ENCODE measurements at places on chromosomes 4 and X.

DNA sequence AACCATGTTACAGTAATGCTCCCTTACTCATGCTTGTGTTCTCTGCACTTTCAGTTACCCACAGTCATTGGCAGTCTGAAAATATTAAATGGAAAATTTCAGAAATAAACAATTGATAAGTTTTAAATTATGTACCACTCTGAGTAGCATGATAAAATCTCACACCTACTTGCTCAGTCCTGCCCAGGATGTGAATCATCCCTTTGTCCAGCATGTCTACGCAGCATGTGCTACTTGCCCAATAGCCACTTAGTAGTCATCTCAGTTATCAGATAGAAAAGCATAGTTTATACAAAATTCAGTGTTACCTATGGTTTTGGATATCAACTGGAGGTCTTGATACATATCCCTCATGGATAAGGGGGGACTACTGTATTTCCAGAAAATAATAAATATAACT is 577.1 kb downstream of the GALNTL6 start:
- peak; percentile 41 for DNase-seq

DNA sequence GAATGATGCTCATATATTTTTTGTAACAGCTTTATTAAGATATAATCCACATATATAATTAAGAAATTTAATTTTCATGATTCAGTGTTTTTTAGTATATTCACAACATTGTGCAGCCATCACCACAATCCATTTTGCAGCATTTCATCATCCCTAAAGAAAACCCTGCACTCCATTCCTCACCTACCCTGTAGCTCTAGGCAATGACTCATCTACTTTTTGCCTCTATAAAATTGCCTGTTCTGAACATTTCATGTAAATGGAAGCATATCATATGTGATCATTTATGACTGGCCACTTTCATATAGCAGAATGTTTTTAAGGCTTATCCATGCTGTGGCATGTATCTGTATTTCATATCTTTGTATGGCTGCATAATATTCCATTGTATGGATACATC is 339.9 kb downstream of the MAPK10 start:
- no peak for DNase-seq

GRCh38 chrX:133590703-133591505 is 175.6 kb upstream of the GPC4 start:
- peak; percentile 2 for DNase-seq

- DNase-seq = no peak
Observed at GRCh38 chrX:127389900-127390299, 570.4 kb downstream of the PRR32 start.

DNA sequence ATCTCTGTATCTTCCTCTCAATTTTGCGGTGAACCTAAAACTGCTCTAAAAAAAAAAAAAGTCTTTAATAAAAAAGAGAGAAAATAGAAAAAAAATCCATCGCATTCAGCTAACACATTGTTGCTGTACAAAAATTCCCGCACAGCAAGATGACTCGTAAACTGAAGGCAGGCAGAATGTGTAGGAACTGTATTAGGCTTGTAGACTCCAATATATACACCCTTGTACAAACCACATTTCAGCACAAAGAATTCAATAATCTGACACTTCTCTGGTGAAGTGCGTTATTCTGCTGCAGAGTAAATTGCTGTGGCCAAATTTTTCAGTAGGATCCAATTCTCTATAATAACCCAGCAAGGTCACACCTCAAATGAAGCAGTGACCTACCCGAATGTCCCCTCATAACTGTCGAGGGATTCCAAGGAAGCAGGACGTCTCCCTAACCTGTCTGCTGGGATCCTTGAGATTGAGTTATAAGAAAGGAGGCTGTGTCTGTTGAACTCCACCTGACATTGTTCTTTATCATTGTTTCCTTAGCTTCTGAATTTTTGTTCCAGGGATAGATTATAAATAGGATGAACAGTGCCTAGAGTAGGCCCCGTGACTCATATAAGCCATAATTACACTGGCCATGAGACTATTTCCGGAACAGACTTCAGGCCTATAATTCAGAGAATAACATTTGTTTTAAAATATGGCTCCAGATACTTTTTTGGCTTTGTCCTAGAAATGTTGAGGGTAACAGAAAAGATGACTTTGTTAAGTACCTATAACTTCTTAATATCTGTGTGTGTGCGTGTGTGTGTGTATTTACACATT is 348.3 kb downstream of the PCDH7 start:
- DNase-seq = no peak

- DNase-seq = peak; percentile 79
Observed at GRCh38 chr4:34720571-34720970, 1523.7 kb downstream of the ARAP2 start.

DNA sequence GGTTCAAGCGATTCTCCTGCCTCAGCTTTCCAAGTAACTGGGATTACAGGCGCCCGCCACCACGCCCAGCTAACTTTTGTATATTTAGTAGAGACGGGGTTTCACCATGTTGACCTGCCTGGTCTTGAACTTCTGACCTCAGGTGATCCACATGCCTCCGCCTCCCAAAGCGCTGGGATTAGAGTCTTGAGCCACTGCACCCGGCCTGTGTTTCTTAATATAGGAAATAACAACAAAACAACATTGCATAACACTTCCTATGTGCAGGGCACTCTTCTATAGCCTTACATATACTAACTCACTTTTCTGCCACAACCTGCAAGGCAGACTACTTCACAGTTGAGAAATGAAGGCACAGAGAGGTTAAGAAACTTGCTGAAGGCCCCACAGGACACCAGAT is 12.8 kb upstream of the TMEM131L start:
- no peak for DNase-seq

DNA sequence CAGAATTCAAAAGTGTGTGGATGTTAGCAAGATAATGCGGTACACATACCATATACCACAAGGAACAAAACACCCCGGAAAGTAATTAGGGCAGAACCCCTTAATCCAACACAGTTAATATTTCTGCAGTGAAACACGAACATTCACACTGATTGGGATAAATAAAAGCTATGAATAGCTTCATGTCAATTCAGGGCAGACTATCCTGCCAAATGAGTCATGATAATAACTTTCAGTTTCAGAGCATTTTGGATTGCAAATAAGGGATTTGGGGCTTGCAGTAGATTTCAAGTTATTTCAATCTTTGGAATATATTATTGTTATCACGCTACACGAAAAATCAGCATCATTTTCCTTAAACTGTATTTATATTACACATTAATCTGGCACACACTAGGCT is 24.3 kb downstream of the IRF2 start:
- DNase-seq = no peak

DNA sequence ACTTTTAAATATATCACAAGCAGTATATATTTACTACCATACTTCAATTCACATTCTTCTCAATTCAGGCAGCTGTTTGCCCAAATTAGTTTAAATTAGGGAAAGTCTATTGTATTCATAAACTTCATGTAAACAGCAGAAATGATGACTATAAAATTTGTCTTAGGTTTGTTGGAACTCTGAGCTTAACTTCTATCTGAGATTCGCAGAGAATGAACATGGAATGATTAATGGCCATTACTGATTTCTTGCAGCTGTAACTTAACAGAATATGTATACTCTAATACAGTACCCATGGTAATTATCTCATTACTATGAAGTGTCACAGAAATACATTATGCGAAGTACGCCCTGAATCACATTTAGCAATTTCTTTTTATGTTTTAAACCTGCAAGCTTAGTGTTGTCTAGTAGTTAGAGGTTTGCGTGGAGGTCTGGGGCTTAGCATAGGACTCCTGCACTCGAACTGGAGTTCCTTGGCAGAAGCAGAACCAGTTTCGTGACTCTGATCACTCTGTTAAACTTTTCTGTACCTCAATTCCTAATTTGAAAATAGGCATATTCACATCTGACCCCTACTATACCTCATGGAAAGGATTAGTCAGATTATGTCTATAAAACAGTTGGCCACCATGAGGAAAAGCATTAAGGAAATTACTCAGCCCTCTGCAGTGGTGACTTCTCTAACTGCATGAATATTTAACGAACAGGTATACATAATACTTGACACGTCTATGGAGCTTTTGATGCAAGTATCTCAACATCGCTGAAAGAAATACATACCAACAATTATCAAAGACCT is 243.2 kb downstream of the MGST2 start:
- no peak for DNase-seq

GRCh38 chr4:178953447-178954120 is 1511.3 kb upstream of the AGA start:
- DNase-seq = no peak

- DNase-seq = peak; percentile 69
Observed at GRCh38 chr4:160423879-160424451, 1321.1 kb downstream of the RAPGEF2 start.

- DNase-seq = no peak
Observed at GRCh38 chr4:113548303-113548702, 213.2 kb downstream of the CAMK2D start.

DNA sequence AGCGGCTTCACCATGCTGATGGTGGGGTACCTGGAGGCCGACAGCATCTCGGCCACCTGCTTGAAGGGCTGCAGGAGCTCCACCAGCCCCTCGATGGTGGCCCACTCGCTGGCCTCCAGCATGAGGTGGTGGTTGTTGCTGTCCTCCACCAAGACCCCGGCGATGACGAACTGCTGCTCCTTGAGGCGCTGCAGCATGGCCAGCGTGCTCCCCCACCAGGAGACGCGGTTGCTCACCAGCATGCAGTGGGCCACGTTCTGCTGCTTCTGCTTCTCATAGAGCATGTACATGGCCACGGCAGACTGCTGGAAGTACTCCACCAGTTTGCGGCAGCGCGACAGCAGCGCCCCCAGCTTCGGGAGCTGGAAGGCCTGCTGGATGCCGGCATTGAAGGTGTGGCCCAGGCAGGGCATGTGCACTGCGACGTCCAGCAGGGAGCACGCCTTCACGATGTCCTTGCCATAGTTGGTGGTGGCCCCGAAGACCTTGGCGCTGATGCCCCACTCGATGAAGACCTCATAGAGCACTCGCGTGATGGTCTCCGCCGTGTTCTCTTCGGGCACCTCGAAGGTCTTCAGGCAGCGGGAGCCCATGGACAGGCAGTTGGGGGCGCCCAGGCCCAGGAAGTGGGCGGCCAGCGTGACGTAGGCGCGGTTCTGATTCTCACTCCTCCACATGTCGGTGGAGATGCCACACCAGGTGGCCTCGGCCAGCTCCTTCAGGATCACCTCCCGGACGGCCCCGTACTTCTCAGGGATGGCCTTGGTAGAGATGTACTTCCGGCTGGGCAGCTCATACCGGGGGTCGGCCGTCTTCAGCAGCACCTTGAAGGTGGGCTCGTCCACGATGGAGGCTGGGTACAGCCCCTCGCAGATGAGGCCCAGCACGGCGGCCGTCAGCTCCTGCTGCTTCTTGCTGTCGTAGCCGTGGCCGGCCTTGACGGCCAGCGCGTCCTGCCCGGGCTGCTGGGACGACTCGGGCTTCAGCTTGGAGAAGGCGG is 11.0 kb downstream of the DHRSX start:
- no peak for DNase-seq

GRCh38 chrX:139815771-139816170 is 107.8 kb upstream of the MCF2 start:
- no peak for DNase-seq

DNA sequence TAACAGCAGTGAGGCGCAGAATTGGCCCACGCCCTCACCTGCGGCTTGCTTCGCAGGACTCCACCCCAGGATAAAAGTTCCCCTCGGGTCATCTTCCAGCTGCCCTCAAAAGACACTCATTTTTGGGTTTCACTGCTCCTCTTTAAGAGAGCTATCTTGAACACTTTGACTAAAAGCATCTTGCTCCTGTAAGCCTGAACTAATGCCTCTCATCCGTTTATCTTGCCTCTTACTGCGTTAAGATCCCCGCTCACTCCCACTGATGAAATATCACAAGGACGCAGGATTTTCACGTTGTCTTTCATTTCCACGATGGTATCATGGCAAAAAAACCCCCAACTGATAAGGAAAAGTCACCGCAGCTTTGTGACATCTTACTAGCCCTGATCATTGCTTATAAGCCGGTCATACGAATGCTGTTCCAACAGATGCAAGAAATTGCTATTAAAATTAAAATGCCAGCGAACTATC is 591 bp upstream of the ACSL4 start:
- no peak for DNase-seq
